NCI-H1694 (cell line): ENCODE measurements at places on chromosomes 6 and 20.

DNA sequence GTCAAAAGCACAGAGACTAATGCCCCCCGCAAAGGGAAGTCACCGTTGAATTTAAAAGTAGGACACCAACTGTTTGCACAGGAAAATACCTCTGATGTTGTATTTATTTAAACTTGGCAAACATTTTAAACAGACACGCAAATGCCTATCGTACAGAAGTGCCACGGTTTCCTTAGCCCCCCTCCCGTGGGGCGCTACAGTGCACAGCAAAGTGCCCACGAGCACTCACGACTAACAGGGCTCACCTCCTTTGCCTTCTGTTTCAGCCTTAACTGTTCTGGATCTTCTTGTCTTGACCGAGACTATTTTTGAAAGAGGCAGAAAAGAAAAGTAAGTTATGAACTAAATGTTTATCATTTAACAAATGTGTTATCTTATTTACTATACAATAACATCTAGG, 67.8 kb downstream of the TAF4 start:
- no peak for DNase-seq

- DNase-seq = no peak
Observed at GRCh38 chr6:146027586-146028251, 1.1 kb upstream of the GRM1 start.

DNA sequence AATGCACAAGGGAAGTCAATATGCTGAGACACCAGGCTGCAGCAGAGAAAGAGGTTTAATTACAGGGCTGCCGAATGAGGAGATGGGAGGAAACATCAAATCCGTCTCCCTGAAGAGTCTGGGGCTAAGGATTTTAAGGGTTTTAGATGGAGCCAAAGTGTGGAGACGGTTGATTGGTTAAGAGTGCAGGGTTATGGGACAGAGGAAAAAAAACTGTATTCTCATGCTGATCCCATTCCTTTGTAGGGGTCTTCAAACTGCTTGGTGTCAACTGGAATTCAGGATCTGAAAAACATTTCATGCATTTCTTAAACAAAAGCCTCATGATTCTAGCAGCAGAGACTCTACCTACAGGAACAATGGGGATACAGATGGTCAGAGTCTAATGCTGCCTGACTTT, 96.1 kb upstream of the SYNDIG1 start:
- no peak for DNase-seq

GRCh38 chr20:63536997-63537524, at the start of gene PTK6:
TSS of gene PTK6 (minus strand) at chr20:63537376. CDS start at chr20:63537314, 62 bp downstream.
- no peak for DNase-seq

- DNase-seq = no peak
Observed at GRCh38 chr6:109939654-109940053, 38.5 kb upstream of the GPR6 start.
